ENCODE measurements at places on chromosomes 13 and 19.

GRCh38 chr13:42607546-42607945 lies 33.6 kb downstream of the TNFSF11 start:
- H3K4me3 ChIP-seq, result no peak overlapping the region
- no peak overlapping the region for H3K27ac ChIP-seq
- peaks cover 5% of the 10 kb centered on the region for H3K4me1 ChIP-seq

- no peak overlapping the region for H3K4me3 ChIP-seq
- H3K27ac ChIP-seq, result no peak overlapping the region
- H3K4me1 ChIP-seq, result no peaks in the 10 kb centered on the region
- H3K27me3 ChIP-seq, result no peaks in the 10 kb centered on the region
- no peaks in the 10 kb centered on the region for H3K36me3 ChIP-seq
Observed at GRCh38 chr13:98239162-98240076, 62.4 kb upstream of the RNF113B start.

DNA sequence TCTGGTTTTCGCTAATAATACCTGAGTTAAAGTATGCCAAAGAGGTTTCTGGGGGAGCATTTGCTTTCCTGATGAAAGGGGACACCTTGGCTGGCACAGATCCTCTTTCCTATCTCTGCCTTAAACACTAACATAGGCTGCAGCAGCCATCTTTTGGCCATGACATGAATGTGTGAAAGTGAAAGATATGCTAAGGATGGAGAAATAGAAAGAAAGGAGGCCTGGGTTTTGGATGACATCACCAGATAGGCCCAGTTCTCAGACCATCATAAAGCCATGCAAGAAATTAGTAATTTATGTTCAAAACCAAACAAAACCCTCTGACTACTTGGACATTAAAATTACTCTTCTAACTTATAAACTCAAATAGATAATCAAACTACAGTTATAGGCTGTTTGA lies 279.7 kb downstream of the COG6 start:
- no peak overlapping the region for H3K27ac ChIP-seq
- H3K27me3 ChIP-seq, result peaks cover under 1% of the 10 kb centered on the region
- H3K36me3 ChIP-seq, result peaks cover 2% of the 10 kb centered on the region
- no peak for DNase-seq
- H3K4me3 ChIP-seq, result no peak overlapping the region
- peaks cover 19% of the 10 kb centered on the region for H3K4me1 ChIP-seq

DNA sequence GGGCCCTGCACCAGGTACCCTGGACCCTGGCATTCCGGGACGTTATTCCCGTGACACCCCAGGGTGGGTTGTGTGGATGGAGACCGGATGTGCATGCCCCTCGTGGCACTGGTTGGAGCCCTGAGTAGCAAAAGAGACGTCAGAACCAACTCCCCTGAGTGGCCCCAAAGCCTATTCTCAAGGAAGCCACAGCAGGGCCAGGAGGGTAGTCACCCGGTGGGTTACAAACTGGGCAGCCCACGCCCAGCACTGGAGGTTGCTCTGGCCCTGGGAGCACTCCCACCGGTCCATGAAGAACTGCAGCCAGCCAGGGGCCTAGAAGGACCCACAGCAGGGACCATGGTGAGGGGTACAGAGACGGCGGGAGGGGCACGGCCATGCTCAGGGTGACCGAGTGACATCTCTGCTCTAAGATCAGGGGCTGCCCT lies 7.5 kb downstream of the KLF16 start:
- H3K36me3 ChIP-seq, result peaks cover 7% of the 10 kb centered on the region
- peaks cover 20% of the 10 kb centered on the region for H3K4me1 ChIP-seq
- peak overlapping the region; percentile 92 for H3K27ac ChIP-seq
- H3K27me3 ChIP-seq, result no peaks in the 10 kb centered on the region
- peak; percentile 45 for DNase-seq

- H3K27me3 ChIP-seq, result peaks cover 13% of the 10 kb centered on the region
- H3K4me1 ChIP-seq, result peaks cover 7% of the 10 kb centered on the region
- no peaks in the 10 kb centered on the region for H3K36me3 ChIP-seq
- H3K27ac ChIP-seq, result no peak within 1 kb of the TSS
Observed at GRCh38 chr19:45340232-45340898, at the start of gene KLC3. TSS of gene KLC3 (plus strand) at chr19:45340750. CDS start at chr19:45345542, 4,792 bp downstream.

DNA sequence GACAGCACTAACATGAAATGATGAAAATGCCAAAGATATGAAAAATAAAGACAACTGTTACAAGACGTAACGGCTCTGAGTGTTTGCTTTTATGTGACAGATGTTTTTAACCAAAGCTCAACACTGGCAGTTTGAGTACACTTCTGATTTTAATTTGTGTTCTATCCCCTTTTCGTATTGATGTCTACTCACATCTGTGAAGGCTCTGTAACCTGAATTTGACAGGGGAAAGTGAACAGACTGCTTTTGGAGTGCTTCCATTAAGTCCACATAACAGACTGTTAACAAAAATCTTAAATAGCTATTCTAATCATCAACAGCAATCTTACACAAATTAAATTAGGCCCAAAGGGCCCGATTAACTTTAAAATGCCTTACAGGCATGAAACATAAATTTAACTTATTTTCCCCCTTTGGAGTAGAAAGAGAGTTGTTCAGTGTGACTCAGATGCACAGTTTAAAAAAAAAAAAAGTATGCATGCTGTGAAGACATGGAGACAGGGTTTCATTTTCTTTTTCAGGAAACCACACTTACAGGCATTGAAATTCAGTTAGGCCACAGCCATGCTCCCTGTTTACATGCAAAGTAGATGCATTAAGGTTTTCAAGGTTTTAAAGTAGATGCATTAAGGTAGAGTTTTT lies 16.3 kb upstream of the RNASEH2B start:
- peaks cover 3% of the 10 kb centered on the region for H3K27me3 ChIP-seq
- peak; percentile 37 for DNase-seq
- H3K4me3 ChIP-seq, result peak overlapping the region; percentile 75
- peaks cover 16% of the 10 kb centered on the region for H3K36me3 ChIP-seq
- H3K27ac ChIP-seq, result peak overlapping the region; percentile 96

DNA sequence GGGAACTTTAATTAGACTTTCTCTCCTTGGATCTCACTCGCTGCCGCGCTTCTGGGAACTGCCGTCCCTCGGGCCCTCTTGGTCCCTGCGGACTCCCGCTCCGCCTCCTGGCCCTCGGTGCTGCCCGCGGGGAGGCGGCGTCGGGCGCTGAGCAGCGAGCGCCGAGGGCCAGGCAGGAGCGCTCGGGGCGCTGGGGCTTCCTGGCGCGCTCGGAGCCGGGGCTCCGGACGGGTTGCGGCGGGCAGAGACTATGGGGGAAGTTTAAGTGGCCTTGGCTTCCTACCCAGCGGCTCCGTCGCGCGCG lies 704 bp downstream of the CHST8 start:
- DNase-seq, result no peak
- no peaks in the 10 kb centered on the region for H3K36me3 ChIP-seq
- H3K4me3 ChIP-seq, result no peak overlapping the region
- H3K27me3 ChIP-seq, result peaks cover 35% of the 10 kb centered on the region
- H3K27ac ChIP-seq, result no peak overlapping the region

DNA sequence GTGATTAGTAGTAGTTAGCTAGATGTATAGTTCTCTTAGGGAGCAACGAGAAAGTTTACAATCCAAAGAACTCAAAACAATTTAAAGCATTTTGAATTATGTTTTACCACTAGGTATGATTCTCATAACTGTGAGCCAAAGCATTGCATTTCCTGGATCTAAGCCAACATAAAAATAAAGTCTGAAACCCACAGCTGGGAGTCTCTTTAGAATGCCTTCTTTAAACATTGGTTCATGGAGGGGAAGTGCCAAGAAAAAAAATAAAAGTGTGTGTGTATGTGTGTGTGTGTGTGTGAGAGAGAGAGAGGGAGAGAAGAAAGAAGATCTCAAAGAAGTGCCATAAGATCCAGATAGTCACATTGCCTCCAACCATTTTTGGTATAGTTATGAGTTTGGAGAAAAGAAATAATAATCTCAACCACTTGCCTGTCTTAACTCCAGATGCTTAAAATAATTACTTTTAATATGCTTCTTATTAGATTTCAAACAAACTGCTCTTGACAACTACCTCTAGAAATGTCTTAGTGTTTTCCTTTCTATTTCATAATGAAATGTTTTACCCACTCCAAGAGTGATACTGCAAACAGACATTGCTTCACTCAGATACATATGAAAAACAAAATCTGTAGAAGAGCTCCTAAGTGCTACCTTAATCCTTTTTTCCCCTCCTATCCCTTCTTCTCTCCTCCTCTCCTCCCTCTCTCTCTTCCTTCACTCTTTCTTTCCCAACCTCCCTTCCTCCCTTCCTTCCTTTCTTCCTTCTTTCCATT lies 554.1 kb downstream of the KCTD12 start:
- no peaks in the 10 kb centered on the region for H3K36me3 ChIP-seq
- H3K4me1 ChIP-seq, result no peaks in the 10 kb centered on the region
- H3K27ac ChIP-seq, result no peak overlapping the region
- H3K27me3 ChIP-seq, result no peaks in the 10 kb centered on the region

DNA sequence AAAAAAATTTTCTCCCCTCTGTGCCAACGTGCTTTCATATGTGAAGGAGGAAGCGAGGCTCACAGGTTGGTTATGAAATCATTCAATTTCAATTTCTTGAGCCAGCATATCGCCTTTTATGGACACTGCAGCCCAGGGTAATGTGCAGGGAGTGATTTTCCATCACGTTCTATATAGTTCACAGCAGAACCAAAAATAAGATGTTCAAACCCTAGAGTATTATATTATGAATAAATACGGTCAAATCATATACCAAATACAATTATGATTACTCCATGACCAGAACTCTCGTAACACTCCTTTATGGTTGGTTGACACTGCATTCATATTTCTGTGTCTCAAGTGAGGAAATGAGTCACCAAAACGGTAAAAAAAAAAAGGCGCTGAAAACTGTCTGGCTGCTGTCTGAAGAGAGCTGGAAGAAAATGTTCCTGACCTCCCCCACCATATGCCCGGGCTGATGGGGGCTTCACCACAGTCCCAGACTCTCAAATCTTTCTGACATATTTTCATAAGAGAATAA lies 75.8 kb upstream of the UBAC2 start:
- H3K4me3 ChIP-seq, result peak overlapping the region; percentile 41
- peaks cover 2% of the 10 kb centered on the region for H3K27me3 ChIP-seq
- H3K36me3 ChIP-seq, result peaks cover 4% of the 10 kb centered on the region
- H3K27ac ChIP-seq, result peak overlapping the region; percentile 77

DNA sequence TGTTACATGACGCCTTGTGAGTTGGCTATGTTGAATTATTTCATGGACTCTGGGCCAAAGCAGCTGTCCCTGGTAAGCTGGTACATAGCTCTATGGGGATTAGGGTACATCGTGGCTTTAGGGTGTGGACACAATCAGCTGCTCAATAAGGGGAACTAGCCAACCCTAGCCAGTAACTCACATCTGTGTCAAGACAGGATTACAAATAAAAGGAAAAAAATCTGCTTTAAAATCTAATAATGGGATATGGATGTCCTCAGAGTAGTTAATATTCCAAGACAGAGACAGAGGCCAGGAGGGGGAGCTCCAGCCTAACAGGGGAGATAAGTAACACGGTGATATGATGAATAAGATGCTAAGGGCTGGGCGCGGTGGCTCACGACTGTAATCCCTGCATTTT lies 21.1 kb upstream of the ZNF766 start:
- peak; percentile 17 for DNase-seq
- H3K27me3 ChIP-seq, result no peaks in the 10 kb centered on the region
- no peak overlapping the region for H3K27ac ChIP-seq
- no peaks in the 10 kb centered on the region for H3K4me1 ChIP-seq
- H3K36me3 ChIP-seq, result no peaks in the 10 kb centered on the region

DNA sequence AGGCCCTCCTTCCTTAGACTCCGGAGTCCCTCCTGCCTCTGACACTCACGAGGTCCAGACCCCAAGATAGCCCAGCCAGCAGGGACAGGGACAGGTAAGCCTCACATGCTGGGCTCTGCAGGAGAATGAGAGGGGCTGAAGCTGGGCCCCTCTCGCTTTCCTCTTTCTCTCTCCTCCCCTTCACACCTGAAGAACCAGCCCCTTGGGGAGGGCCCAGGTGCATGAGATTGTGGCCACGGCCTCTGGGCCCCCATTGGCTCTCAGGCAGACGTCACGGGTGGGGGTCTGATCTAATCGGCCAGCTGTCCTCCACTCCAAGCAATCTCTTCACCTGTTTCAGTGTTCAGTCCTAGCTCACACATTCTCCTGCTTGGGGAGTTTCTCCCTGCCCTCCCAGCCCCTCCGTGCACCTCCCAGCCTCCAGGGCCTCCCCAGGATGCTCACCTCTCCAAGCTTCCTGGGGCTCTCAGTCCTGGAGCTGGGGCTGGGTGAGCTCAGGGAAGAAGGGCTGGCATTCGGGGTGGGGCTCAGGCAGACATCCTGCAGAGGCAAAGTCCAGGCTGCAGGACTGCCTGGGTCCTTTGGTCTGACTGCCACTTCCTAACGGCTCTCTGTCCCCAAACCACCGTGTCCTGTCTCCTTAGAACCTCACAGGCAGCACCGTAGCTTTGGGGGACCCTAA lies 2.8 kb downstream of the TMEM150B start:
- no peak overlapping the region for H3K27ac ChIP-seq
- no peak for DNase-seq
- peaks cover 10% of the 10 kb centered on the region for H3K4me1 ChIP-seq
- H3K36me3 ChIP-seq, result no peaks in the 10 kb centered on the region
- no peak overlapping the region for H3K4me3 ChIP-seq

DNA sequence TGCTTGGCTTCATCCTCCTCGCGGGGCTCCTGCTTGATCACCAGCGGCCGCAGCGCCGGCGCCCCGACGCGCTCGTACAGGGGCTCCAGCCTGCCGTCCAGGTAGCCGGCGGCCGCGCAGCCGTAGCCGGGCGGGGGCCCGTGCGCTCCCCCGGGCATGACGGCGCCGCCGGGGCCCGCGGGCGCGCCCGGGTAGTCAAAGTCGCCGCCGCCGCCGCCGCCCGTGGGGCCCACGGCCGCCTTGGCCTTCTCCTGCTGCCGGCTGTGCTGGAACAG lies 497 bp downstream of the CEBPA start:
- H3K27me3 ChIP-seq, result peaks cover 49% of the 10 kb centered on the region
- H3K36me3 ChIP-seq, result no peaks in the 10 kb centered on the region
- no peak overlapping the region for H3K4me3 ChIP-seq
- no peak overlapping the region for H3K27ac ChIP-seq
- H3K4me1 ChIP-seq, result no peaks in the 10 kb centered on the region

- peaks cover 2% of the 10 kb centered on the region for H3K36me3 ChIP-seq
- H3K27ac ChIP-seq, result peak overlapping the region; percentile 4
- peak; percentile 60 for DNase-seq
- H3K4me3 ChIP-seq, result peak overlapping the region; percentile 50
Observed at GRCh38 chr13:23743278-23744076, 145.7 kb downstream of the MIPEP start.

DNA sequence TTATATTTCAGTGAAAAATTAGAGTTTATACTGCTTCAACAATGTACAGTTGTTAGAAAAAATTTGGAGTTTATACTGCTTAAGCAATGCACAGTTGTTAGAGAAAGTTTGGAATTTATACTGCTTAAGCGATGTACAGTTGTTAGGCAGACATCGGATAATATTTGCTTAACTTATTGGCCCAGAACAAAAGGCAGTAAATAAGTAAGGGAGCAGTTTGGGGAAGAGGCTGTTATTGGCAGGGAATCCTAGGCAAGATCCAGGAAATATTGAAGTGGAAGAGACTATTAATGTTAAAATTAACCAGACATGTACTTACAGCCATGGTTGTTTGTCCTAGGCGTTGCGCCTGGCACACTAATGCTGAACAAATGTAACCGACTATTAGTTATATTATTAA lies 166.9 kb downstream of the GPC5 start:
- no peaks in the 10 kb centered on the region for H3K4me1 ChIP-seq
- no peaks in the 10 kb centered on the region for H3K27me3 ChIP-seq
- H3K36me3 ChIP-seq, result no peaks in the 10 kb centered on the region
- no peak for DNase-seq
